Stimulated activated CD8-positive, alpha-beta memory T cell treated with anti-CD3 and anti-CD28 coated beads, Interleukin-7, amount 100 ng/mL, for 48 hours (primary cell): ENCODE measurements at places on chromosomes 13 and 19.

GRCh38 chr13:94298346-94298745 is 181.1 kb downstream of the DCT start:
- no peak for DNase-seq

GRCh38 chr13:50386541-50387050 is 371.4 kb downstream of the KCNRG start:
- DNase-seq, result no peak

- DNase-seq, result no peak
These were observed 72.8 kb upstream of the PCDH8 start for GRCh38 chr13:52921194-52921593.

GRCh38 chr19:31461814-31462539 is 112.7 kb upstream of the TSHZ3 start:
- DNase-seq, result no peak

DNA sequence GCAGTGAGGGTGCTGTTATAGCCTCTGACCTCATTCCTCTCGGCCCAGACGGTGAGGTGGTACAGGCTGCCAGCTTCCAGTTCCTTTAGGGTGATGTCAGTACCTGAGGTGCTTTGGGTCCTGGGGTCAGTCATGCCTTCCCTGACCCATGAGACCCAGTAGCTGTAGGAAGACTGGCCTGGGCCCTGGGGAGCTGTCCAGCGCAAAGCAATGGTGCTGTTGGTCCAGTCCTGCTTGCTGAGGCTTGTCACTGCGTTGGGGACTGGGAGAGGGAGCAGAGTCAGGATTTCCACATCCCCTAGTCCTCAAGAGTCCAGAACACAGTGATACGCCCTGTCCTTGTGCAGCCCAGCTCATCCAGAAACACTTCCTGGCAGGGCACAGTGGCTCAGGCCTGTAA is 10.7 kb downstream of the PTPRH start:
- DNase-seq, result no peak

DNA sequence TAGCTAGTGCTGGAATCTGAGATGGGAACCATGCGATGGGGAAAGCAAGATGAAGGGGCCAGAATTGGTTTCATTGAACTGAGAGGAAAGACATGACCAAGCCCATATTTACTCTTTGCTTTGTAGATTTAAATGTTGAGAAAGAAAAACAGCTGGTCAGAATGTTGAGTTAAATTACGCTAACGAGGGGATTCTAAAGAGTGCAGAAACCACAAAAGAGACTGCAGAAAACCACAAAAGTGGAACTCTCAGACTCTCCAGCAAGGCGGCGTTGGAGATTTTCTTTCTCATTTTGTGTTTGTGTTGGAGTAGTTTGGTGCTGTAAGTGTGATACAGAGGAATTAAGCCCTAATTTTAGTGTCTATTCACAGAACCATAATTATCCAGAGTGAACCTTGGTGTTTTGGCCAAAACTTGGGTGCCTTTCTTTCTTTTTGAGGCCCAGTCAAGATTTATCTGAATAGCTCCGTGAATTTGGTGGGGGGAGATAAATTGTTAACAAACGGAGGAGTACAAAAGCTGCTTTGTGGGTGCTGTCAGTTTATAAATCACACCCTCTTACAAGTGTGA is 26.3 kb downstream of the SAE1 start:
- no peak for DNase-seq

DNA sequence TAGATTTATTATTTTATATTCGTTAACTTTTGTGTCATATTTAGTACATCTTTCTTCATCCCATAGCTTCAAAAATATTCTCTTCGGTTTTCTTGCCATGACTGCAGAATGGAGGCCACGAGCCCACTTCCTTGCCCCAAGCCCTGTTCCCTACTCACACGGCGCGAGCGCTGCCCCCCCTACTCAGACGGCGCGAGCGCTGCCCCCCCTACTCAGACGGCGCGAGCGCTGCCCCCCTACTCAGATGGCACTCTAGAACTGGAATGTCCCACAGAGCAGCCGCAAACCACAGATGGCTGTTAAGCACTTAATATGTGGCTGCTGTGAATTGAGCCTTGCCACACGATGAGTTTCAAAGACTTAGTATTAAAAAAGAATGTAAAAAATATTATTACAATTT is 102.2 kb upstream of the PEG3 start:
- no peak for DNase-seq

DNA sequence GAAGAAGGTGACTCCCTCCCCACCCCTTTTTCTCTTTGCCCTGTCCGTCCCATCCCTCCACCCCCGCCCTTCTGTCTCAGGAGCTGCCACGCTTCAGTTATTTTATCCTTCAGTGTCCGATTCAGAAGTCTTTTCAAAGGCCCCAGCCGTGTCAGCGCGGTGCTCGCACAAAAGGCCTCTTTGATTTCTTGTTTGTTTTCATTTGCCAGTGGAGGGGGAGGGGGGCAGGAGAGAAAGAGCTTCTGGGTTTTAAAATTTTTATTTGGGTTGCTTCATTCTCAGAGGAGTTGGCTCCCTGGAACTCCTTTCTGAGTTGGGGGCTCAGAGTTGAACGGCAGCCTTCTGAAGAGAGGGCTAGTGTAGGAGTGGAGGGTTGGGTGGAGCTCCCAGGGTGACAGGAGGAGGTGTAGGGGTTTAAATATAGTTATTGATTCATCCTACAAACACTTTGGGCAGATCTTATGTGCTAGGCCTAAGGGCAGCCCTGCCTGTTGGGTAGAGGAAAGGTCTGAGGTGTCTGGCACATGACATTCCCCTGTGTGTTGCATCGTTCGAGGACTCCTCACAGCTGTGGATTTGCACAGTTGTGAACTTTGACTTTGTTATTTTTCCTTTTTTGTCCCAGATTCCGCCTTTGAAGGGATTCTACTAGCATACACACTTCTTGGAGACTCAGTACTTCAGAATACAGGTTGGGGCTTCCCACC is 36.8 kb downstream of the NFIX start:
- DNase-seq, result no peak

DNA sequence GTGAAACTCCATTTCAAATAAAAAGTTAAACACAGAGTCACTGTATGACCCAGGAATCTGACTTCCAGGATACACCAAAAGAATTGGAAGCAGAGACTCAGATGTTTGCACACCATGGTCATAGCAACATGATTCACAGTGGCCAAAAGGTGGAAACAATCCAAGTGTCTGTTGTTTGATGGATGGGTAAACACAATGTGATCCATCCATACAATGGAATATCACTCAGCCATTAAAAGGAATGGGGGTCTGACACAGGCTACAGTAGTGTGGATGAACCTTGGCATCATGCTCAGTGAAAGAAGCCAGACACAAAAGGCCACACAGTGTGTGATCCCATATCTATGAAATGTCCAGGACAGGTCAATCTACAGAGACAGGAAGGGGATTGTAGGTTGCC is 174.3 kb downstream of the PTPRS start:
- DNase-seq, result no peak

DNA sequence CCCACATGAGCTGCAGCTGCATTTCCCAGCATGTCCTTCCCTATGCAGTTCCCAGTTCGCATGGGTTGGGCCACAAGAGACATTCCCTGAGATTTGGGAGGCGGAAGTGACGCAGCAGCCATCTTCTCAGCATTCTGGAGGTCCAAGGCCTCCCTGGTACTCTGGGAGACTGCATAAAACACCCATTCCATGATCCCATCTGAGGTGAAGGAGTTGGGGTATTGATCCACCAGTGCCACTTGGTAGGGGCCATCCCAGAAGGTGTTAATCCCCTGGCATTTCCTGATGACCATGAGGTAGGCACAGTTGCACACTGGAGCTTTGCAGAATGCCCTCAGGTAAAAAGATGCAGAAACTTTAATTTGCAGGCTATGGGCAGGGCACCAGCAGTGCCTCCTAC is 25.4 kb downstream of the POP4 start:
- no peak for DNase-seq
